AG09309 (cell line): ENCODE measurements at places on chromosomes 13 and 19.

DNA sequence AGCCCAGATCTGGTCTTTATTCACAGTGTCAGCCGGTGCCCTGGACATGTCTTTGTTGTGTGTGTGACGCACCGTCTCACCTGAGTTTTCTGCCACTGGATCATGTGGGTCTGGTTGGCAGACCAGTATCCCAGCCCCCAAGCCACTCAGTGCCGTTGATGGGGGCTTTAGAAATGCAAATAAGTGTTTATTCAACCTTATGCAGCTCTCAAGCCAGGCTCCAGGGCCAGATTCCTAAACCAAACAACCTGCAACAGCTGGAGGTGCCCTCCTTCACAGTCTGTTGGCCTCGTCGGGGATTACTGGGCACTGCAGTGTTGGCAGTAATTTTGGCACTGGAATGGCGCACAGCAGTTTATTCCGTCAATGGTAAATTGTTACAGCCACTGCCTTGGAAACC is 21.6 kb downstream of the FAM124A start:
- DNase-seq = no peak

DNA sequence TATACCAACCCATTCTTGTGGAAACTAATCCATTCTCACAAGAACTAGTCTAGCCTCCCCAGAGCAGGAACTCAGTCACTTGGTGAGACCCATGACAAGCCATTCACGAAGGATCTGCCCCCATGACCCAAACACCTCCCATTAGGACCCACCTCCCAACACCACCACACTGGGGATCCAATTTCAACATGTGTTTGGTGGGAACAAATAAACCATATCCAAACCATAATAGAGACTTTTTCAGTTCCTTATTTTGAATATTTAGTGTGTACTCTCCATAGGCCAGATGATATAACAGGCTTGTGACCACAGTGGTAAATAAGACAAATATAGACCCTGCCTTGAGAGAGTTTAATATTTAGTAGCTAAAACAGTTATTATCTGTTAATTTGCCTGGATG is 227.5 kb upstream of the SERP2 start:
- DNase-seq = no peak

DNA sequence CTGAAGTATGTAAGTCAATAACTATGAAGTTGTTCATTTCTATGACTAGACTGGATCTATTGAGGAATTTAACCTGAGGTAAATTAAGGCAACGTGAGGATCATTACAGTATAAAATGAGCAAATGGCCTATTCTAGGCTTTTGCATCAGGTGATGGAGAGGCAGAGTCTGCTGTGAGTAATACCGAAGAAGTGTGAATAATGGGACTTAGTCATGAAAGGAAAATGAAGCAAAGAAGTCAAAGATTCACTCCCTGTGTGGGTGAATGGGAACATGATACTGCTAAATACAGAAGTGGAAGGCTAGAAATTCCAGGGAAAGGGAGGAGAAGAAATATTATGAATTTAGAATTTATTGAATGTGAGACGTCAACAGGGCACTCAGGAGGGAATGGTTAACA is 774.1 kb downstream of the LIG4 start:
- DNase-seq = no peak

GRCh38 chr13:27955014-27955591 is 14.0 kb downstream of the CDX2 start:
- DNase-seq = no peak

DNA sequence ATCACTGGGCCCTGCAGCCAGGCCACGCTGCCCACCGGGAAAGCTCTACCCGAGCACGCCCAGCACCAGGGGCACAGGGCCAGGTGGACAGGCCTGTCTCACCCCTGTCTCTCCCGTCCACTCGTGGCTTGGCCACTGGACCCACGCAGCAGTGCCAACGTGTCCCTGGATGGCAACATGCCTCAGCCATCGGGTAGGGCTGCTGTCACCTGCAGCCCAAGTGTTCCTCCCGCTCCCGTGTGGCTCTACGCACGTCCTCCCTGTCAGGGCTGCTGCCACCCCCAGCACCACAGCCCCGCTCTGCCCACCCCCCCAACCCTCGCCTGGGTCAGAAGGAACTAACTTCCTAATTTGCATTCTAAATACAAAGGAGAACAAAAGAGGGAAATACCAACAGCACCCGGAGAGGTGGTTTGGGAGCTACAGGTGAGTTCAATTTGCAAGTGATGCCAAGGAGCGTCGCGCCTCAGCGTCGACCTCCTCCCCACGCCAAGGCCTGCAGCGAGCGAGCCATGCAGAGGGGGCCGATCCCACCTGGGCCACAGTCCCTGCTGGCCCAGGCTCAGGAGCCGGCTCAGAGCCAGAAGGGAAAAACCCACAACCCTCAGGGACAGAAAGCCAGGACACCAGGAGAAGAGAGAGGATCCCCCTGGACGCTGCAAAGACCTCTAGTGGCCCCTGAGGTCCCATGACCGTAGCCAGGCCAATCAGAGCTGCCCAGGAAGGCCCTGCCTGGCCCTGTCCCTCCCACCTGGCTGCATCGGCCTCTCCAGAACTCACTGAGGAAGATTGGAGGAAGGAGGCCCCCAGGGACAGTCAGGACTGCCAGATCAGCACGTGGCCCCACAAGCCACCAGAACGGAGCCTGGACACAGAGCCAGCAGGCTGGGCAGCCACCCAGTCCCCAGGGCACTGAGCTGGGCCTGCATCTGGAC is 128.4 kb upstream of the SPACA7 start:
- DNase-seq = no peak

GRCh38 chr13:95457294-95457693 is 95.2 kb upstream of the CLDN10 start:
- no peak for DNase-seq

DNA sequence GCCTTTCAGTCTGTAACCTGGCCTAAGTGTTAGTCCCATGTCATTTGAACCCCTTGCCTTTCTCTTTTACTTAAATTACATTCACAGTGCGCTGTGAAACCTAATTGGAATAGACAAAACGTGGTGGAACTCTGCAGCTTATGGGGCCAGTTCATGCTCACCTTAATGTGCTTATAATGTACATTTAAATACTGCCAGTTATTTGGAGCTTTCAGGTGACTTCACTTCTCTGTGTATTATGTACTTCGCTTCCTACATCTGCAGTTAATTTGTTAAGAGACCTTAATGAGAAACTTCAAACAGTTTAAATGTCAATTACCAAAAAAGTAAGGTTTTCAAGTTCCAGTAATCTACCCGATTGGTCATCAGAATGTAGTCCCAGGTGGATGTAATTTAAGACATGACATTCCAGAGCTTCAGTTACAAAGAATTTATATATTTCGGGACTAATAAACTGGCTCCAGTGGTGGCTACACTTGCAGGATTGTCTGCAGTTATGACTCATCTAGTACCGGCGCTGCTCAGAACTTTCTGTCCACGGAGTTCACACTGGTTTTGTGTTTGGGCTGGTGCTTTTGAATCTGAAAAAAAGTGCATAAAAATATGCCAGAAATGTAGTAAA is 125.3 kb downstream of the TM9SF2 start:
- DNase-seq = peak; percentile 44

DNA sequence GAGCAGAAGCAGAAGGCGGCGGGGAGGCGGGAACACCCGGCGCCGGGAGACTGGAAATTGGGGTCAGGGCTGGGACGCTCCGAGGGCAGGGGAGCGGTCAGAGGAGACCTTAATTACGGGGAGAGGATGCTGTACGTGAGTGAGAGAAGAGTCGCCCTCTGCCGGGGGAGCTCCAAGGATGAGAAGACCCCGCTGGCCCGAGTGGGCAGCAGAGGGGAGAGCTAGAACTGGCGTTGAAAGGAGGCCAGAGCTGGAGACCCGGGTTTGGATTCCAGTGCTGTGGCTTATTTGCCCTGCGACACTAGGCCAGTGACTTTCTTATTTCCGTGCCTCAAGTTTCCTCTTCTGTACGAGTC is 536 bp downstream of the FAM32A start:
- DNase-seq = no peak

- DNase-seq = no peak
Observed at GRCh38 chr19:34493649-34494044, 12.1 kb downstream of the WTIP start.

- no peak for DNase-seq
Observed at GRCh38 chr19:35978832-35979365, 16.1 kb upstream of the SDHAF1 start.

GRCh38 chr13:51557875-51558612 is 26.2 kb upstream of the WDFY2 start:
- peak; percentile 55 for DNase-seq

GRCh38 chr19:10315335-10316214 is at the start of gene FDX2:
TSS of gene FDX2 (minus strand) at chr19:10316015. CDS start at chr19:10315996, 19 bp downstream.
- no peak for DNase-seq

GRCh38 chr13:86155756-86156155 is 356.5 kb upstream of the SLITRK6 start:
- DNase-seq = no peak

GRCh38 chr19:38035515-38036495 is 128.8 kb downstream of the SIPA1L3 start:
- no peak for DNase-seq

DNA sequence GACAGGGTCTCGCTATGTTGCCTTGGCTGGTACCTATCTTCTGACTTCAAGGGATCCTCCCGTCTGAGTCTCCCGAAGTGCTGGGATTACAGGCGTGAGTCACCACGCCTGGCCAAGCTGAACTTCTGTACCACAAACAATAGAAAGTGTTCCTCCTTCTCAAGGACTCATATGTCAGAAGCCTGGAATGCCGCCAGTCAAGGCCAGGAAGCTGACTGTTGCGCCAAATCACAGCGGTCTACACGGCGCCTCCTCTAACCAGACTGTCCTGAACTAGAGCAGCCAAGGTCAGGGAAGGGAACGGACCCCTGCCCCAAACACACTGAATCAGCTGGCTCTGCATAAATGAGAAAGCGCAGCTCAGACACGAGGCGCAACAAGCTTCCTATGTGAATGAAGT is 14.6 kb downstream of the RAB20 start:
- DNase-seq = peak; percentile 77

GRCh38 chr13:66407128-66407527 is 823.0 kb downstream of the PCDH9 start:
- DNase-seq = no peak

DNA sequence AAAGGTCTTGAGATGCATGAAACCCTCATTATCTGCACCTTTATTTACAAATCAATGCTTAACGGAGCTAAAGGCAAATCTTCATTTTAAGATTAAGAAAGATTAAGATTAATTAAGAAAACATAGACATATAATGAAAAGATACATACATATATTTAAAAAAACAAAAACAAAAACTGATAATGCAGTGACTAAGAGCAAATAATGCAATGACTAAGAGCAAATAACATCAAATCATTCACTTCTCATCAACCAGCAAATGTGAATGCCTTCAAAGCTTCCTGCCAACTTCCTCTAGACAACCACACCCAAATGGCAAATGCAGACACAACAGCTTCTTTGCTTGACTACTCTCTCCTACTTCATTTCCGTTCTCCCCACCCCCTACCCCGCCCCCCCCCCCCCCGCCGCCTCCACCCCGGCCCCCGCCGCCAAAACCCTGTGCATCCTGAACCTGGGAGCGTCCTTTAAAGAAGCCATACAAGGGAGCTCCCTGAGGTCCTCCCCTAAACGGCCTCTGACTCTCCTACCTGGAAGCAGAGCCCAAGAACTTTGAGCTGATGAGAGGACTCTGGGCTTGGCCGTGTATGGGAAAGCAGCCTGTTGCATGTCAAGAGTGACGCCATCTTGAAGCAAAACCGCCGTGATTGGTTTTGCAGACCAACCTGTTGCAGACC is 24.5 kb downstream of the TEX101 start:
- no peak for DNase-seq

DNA sequence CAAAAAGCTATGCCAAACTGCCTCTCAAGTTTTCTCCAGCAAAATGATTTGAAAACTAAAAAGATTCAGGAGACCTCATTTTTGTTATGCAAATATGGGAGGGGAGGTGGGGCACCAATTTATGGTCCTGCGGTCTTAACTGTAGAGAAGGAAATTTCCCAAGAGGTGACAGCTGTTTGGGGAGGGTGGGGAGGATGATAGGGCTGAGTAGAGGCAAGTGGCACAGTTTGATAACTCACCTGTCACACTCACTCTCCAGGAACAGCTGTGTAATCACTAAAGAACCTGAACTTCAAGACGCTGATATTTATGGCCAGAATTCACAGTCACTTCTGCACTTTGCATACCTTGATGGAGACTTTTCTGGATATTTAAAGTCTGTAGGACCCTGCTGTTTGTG is 232.9 kb upstream of the STARD13 start:
- no peak for DNase-seq

DNA sequence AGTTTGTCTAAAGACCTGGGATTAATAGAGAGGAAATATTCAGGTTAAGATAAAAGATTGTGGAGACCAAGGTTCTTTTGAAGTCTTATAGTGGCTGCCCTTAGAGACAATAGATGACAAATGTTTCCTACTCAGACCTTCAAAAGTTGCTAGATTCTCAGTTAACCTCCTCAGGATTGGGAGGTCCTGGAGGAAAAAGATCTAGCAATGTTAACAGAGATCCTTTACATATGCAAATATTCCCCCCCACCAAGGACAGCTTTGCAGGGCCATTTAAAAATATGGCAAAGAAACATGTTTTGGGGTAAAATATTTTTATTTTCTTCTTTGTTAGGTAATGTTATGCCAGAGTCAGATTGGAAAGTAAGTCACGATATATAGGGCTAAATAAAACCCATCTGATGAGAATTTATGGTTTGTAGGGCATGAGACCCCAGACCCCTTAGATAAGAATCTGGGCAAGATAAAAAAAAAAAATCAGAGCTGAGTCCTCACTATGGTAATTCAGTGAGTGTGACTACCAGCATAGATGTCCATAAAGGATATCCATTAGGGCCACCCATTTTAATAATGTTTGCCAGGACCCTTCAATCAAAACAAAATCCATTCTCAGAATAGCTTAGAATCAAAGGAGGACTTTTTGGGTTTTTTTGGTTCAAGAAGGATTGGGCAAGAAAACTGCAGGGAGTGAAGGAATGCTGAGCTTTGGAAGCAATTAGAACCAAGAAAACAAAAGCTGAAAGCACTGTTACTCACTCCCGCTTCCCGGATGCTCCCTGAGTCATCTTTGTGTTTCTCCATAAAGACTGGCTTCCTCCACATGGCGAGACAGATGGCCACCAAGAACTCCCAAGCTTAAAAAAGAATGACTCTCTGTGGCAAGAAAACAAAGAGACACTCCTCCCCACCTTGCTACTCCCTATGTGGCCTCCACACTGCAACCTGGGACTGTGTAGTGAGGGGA is 28.2 kb downstream of the VSTM1 start:
- peak; percentile 72 for DNase-seq

DNA sequence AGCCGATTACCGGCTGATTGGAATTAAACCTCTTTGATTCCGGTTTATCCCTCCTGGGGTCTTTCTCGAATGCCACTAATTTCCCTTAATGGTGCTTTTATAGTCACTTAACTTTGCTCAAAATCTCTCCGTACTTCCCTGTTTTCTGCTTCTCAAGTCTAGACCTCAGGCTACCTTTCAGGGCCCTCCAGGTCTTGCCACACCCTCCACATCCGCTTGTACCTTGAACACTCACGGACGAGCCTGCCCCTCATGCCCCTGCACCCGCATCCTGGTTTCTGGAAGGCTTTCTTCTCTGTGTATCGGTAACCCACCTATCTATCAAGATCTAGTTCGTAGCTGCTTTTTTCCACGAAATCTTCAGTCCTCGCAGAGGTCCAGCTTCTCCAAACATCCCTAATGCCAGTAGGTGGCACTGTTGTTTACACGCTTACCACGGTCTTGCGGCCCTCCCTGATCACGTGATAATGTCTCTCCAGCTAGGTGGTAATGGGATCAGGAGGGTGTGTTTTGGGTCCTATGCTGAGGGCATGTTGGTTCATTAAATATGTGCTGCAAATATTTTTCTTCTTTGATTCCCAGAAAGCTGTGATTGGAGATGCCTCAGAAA is 13.8 kb downstream of the ATP12A start:
- no peak for DNase-seq
